Testis (tissue), 5 donors: ENCODE measurements at places on chromosomes 11 and 22. TPM values are rescaled to one million over a fixed set of nuclear protein-coding genes. Genes with fewer than 3 reads are reported as not detected.

CCDC86 gene
- 60.7 TPM for total RNA-seq

APOBEC3F gene
- total RNA-seq: 30.5 TPM

ARHGAP42 gene
- total RNA-seq: 12.1 TPM

GRM5 gene
- total RNA-seq: 4.9 TPM

GAS2L1 gene
- 197 TPM for total RNA-seq

GUCD1 gene
- total RNA-seq: 123 TPM

MIOX gene
- total RNA-seq: 0.25 TPM

C11orf87 gene
- 0.19 TPM for total RNA-seq

MOV10L1 gene
- 62.4 TPM for total RNA-seq

MUC5AC gene
- 0.31 TPM for total RNA-seq

MEI1 gene
- 103 TPM for total RNA-seq

SLC1A2 gene
- 0.74 TPM for total RNA-seq

GRCh38 chr11:111367411-111368284 is 11.4 kb downstream of the POU2AF1 start:
- no peaks in the 10 kb centered on the region for H3K36me3 ChIP-seq
- no peaks in the 10 kb centered on the region for H3K4me1 ChIP-seq
- DNase-seq: no peak
- H3K27ac ChIP-seq: no peak overlapping the region
- H3K4me3 ChIP-seq: no peak overlapping the region

- no peaks in the 10 kb centered on the region for H3K27me3 ChIP-seq
- no peak for DNase-seq
- no peak overlapping the region for H3K4me3 ChIP-seq
- H3K27ac ChIP-seq: no peak overlapping the region
- no peaks in the 10 kb centered on the region for H3K4me1 ChIP-seq
Measured at GRCh38 chr22:42134100-42135020, 3.8 kb upstream of the CYP2D6 start.

GRCh38 chr11:25309818-25310217 is 813.0 kb downstream of the LUZP2 start:
- no peaks in the 10 kb centered on the region for H3K36me3 ChIP-seq
- H3K4me3 ChIP-seq: no peak overlapping the region

DNA sequence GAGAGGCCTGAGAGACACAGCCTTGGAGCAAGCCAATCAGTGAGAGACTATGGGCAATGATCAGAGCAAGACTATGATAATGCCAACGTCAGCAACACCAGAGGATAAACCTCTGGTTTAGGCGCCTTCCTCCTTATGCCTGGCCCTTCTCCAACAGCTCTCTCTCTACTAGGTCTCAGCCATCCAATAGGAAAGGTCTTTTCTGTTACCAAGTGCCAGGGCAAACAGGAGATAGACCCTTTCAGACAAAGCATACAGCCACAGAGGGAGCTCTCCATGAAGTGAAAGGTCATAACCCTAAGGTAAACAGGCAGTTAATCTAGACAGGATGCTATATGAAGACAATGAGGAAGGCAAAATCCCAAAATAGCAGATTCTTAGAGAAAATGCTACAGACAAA is 9.5 kb downstream of the STK33 start:
- H3K27ac ChIP-seq: no peak overlapping the region
- no peaks in the 10 kb centered on the region for H3K36me3 ChIP-seq
- H3K4me3 ChIP-seq: no peak overlapping the region
- H3K27me3 ChIP-seq: no peaks in the 10 kb centered on the region

- no peaks in the 10 kb centered on the region for H3K4me1 ChIP-seq
- no peaks in the 10 kb centered on the region for H3K27me3 ChIP-seq
- H3K36me3 ChIP-seq: no peaks in the 10 kb centered on the region
- no peak for DNase-seq
Measured at GRCh38 chr11:23789200-23789853, 707.5 kb upstream of the LUZP2 start.

- H3K4me3 ChIP-seq: no peak overlapping the region
- no peaks in the 10 kb centered on the region for H3K4me1 ChIP-seq
- H3K27me3 ChIP-seq: no peaks in the 10 kb centered on the region
- no peak for DNase-seq
- H3K27ac ChIP-seq: no peak overlapping the region
- no peaks in the 10 kb centered on the region for H3K36me3 ChIP-seq
Measured at GRCh38 chr22:40400159-40400558, 29.8 kb downstream of the SGSM3 start.

- H3K4me1 ChIP-seq: peaks cover 5% of the 10 kb centered on the region
- no peaks in the 10 kb centered on the region for H3K27me3 ChIP-seq
- H3K36me3 ChIP-seq: no peaks in the 10 kb centered on the region
- no peak for DNase-seq
- no peak overlapping the region for H3K4me3 ChIP-seq
- H3K27ac ChIP-seq: no peak overlapping the region
Measured at GRCh38 chr11:64037027-64037634, 1.4 kb downstream of the FLRT1 start.

GRCh38 chr11:96338910-96339705 is 3.9 kb downstream of the MAML2 start:
- H3K27ac ChIP-seq: peak overlapping the region; percentile 84
- H3K36me3 ChIP-seq: no peaks in the 10 kb centered on the region
- peak; percentile 68 for DNase-seq
- H3K27me3 ChIP-seq: no peaks in the 10 kb centered on the region

DNA sequence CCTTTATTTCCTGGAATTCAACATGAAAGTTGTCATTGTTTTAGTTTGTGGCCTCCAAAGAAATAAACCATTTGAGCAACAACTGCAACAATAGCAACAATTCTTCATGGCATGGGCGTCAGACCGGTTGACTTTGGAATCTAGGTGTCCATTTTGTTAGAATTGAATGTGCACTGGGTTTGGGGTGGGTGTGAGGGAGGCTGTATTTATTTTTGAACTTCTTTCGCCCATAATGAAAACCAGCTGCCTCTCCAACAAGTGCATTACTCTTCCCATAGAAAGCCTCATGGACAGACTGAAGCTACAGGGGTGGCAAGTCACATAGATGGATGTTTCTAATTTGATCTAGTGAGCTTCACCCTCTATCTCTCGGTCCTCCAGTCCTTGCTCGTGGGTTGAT is 85.4 kb downstream of the ADAMTS15 start:
- H3K4me3 ChIP-seq: no peak overlapping the region
- H3K27ac ChIP-seq: no peak overlapping the region

- H3K36me3 ChIP-seq: no peaks in the 10 kb centered on the region
- H3K4me1 ChIP-seq: peaks cover 15% of the 10 kb centered on the region
- H3K27ac ChIP-seq: no peak overlapping the region
Measured at GRCh38 chr11:293271-293851, 4.4 kb downstream of the PGGHG start.

DNA sequence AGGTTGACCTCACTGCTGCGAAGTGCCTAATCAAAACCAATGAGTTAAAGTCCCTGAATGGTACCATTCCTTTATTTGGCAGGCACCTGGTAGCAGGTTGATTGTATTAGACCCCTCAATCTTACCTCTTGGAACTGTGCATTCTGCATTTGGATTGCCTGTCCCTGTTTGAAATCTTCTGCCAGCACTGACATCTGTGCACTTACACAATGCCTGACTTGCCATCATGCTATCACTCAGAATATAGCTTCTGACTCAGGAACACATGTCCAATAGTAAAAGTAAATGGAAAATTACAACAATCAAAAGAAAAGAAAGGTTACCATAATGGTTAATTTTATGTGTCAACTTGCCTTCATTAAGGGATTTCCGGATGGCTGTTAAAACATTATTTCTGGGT is 366.0 kb upstream of the PDGFD start:
- no peaks in the 10 kb centered on the region for H3K36me3 ChIP-seq
- H3K4me3 ChIP-seq: no peak overlapping the region
- H3K4me1 ChIP-seq: no peaks in the 10 kb centered on the region
- H3K27me3 ChIP-seq: no peaks in the 10 kb centered on the region
- no peak overlapping the region for H3K27ac ChIP-seq

DNA sequence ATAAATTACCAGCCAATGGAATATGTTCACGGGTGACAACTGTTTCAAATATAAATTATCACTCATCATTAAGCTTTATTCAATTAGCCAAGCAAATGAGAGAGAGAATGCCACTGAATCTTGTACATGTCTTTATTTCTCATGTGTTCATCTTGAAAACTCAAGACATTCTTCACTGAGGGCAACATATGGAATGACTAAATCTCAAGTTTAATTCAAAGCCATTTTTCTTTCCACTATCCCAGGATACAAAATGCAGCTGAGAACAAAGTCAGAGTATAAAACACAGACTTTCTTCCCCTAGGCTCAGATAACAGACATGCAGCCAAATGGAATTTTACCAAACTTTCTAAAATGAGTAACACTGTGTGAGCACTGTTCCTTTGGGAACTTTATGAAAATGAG is 12.1 kb upstream of the BBOX1 start:
- DNase-seq: no peak
- no peaks in the 10 kb centered on the region for H3K4me1 ChIP-seq
- H3K27me3 ChIP-seq: no peaks in the 10 kb centered on the region
- H3K27ac ChIP-seq: no peak overlapping the region

DNA sequence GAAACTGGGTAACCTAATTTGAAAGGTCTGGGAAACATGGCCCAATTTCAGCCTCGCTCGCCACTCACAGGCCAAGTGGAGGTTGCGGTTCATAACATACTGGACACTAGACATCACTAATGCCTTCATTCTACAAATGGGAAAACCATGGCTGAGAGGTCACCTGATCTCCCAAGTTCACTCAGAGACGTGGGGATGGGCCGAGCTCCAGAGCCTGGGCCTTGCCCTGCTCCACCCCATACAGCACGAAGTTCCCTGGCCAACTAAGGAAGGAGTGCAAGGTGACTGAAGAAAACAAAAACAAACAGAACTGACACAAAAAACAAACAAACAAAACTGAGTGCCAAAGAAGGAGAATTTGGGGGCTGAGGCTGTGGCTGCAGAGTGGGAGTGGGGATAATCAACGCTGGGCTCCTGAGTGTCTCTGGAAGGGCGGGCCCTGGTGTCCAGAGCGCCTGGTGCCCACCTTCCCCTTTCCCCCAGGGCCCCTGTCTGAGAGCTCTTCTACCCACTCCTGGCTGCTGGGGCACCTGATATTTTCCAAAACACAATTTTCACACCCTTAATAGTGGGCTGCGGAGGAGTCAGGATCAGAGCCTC is 46.5 kb upstream of the ADA2 start:
- no peaks in the 10 kb centered on the region for H3K36me3 ChIP-seq
- H3K4me1 ChIP-seq: peaks cover 7% of the 10 kb centered on the region
- DNase-seq: no peak
- H3K27ac ChIP-seq: no peak overlapping the region
- H3K27me3 ChIP-seq: no peaks in the 10 kb centered on the region

DNA sequence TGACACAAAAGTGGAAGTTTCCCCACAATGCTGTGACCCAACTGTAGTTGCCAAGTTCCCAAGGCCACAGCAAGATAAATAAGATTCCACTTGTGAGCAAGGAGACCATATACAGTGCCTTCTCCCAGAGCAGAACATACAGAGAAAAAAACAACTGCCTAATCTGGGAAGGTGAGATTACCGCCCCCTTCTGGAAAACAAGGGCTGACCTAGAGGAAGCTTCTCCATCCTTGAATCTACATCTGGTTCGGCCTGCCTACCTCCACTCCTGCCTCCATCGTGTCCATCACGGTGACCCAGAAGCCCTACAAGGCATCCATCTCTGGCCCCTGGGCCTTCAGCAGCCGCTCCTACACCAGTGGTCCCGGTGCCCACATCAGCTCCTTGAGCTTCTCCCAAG is 6.1 kb upstream of the RNASEH2C start:
- no peaks in the 10 kb centered on the region for H3K4me1 ChIP-seq
- no peaks in the 10 kb centered on the region for H3K36me3 ChIP-seq
- no peak for DNase-seq
- no peaks in the 10 kb centered on the region for H3K27me3 ChIP-seq
- H3K4me3 ChIP-seq: no peak overlapping the region
- H3K27ac ChIP-seq: no peak overlapping the region

- no peak overlapping the region for H3K4me3 ChIP-seq
- H3K27ac ChIP-seq: no peak overlapping the region
- H3K4me1 ChIP-seq: no peaks in the 10 kb centered on the region
- no peak for DNase-seq
Measured at GRCh38 chr11:27871056-27871455, 170.8 kb upstream of the BDNF start.

- H3K27me3 ChIP-seq: no peaks in the 10 kb centered on the region
- no peaks in the 10 kb centered on the region for H3K36me3 ChIP-seq
- H3K4me1 ChIP-seq: no peaks in the 10 kb centered on the region
Measured at GRCh38 chr11:132692891-132693290, 839.4 kb downstream of the OPCML start.

GRCh38 chr11:112778091-112778876 is 182.9 kb upstream of the NCAM1 start:
- H3K4me3 ChIP-seq: no peak overlapping the region
- no peak overlapping the region for H3K27ac ChIP-seq
- peaks cover 11% of the 10 kb centered on the region for H3K4me1 ChIP-seq
- H3K27me3 ChIP-seq: no peaks in the 10 kb centered on the region
- no peaks in the 10 kb centered on the region for H3K36me3 ChIP-seq
